NCI-H524 (cell line): ENCODE measurements at places on chromosomes 2 and 18.

- no peak for DNase-seq
These were observed 44.0 kb downstream of the TET3 start for GRCh38 chr2:74028741-74029140.

DNA sequence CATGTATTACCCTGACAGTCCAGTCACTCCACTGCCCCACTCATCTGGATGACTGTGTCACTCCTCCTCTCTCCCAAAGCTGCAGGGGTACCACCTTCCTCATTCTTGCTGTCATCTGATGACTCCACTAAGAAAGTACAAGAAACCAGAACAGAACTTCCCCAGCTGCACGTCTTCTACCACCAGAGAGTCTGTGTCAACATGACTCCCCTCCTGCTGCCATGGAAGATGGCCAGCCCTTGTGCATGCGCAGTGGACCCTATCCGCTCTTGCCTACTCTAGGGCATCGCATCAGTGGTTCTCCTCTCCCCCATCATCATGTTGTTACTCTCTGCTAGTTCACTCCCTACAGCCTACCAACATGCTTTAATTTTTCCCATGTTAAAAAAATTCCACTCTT lies 14.5 kb upstream of the ST8SIA3 start:
- DNase-seq: no peak

DNA sequence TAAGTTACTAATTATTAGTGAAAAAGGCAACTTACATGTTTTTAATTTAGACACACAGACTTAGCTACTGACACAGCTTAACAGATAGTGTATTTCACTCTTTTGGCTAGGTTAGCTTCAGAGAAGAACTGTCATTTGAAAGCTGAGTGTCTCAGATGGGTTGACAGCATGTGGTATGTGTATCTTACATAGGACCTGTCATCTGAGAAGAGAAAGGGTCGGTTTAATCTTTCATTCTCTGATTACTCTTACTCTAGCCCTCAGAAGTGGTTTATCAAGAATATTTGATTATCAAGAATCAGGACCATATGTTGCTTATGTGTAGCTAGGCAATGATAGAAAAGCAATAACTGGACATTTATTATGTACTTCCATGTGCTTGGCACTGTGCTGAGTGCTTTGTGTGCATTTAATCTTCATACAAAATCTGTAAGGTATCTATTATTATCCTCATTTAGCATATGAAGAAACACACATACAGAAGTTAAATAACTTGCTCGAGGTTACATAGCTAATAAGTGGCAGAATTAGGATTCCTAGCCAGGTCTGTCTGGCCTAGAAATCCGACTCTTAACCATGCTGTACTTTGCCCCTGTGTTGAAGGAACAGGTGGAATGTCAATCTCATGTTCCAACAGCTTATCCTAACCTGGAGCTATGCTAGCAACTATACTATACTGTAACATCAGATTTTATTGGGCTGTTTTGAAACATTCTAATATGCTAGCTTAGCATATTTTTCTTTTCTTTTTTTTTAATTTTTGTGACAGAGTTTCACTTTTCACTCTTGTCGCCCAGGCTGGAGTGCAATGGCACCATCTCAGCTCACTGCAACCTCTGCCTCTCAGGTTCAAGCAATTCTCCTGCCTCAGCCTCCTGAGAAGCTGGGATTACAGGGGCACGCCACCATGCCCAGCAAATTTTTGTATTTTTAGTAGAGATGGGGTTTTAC lies 28.4 kb downstream of the CFLAR start:
- DNase-seq: peak; percentile 8

GRCh38 chr2:60321816-60322215 lies 231.6 kb downstream of the BCL11A start:
- DNase-seq: no peak

DNA sequence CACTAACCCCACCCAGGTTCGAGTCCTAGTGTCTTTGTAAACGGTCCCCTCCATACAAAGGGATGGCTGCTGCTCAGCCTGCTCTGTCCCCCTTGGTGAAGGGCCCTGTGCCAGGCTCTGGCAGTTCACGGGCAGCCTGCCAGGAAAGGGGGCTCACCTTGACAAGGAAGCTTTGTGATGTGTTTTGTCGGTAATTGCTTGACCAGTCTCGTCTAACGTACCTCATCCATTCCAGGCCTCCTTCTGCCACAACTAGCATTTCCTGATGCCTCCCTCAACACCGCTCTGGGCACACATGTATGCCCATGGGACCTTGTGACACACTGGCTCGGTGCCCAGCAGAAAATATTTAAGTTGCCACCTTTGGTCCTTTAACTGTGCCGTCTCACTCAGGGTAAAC lies 171.9 kb downstream of the KLHL29 start:
- DNase-seq: no peak

DNA sequence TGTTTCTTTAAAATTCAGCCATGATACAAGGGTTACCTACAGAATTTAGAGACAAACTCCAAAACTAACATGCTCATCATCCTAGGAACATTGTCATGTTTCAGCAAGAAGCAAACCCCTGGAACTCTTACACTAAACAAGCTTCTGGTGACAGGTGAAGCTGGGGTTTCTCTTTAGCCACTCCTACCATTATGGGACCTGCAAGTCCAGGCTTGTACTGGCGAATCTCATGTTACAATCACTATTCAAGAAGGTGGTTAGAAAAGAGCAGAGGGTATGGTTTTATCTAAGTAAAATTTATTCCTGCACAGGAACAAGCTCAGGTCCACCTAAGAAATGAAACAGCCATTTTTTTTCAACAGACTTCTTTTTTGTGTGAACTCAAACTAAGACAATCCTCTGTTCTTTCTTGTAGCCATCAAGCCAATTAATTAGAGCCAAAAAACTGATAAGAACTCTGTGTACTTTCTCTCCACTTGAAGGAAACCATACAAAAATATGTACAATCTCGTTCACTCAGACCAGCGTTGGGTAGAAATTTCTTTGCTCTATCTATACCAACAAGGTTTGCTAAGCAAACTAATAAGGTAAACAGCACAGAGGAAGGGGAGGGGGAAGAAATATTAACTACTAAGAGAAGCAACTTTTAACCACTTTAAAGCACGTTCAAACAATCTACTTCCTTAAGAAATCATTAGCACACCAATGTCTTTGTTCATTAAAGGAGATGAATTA lies 63.3 kb upstream of the NEDD4L start:
- DNase-seq: peak; percentile 56

GRCh38 chr2:150672311-150672710 lies 184.8 kb upstream of the RND3 start:
- no peak for DNase-seq

DNA sequence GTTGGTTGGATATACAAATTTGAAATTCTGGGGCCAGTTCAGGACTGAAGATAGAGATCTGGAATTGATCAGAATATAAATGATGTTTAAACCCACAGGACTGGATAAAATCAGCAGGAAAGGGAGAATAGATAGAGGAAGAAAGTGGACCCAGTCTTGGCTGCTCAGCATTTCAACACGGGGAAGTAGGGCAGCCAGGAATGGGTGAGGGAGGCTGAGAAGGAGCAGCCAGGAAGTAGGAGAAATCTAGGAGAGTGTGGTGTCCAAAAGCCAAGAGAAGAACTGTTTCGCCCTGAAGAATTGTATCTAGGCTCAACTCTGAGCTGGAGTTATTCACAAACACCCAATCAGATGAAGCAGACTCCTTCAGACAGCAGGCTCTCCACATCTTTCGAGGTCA lies 197.9 kb downstream of the CDCA7 start:
- no peak for DNase-seq

DNA sequence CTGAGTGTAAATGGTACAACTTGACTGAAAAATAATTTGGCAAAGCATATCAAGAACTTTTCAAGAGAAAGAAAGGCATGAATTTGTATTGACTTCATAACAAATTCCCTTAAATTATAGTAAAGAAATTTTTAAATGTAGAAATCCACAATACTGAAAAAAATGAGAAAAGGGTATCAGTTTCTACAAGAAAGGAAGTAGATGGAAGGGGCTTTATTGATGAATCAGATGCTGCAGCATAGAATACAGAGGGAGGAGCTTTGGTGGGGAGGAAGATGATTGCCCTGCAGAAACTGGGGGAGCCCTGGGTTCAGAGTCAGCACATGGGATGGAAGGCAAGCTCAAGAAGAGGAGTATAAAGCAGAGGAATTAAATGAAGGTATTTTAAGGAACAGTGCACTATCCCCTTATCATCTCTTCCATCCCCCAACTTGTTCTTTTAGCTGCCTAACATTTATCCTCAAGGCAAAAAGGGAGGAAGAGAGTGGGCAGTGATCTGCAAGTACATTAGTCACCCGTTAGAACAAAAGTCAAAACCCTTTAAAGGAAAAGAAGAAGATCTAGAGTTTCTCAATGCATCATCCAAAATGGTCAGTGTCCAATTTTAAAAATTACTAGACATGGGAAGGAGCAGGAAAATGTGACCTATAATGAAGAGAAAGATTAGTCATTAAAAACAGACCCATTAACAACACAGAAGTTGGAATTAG lies 77.7 kb downstream of the KCTD18 start:
- no peak for DNase-seq

GRCh38 chr2:121030523-121030922 lies 254.5 kb downstream of the TFCP2L1 start:
- no peak for DNase-seq

DNA sequence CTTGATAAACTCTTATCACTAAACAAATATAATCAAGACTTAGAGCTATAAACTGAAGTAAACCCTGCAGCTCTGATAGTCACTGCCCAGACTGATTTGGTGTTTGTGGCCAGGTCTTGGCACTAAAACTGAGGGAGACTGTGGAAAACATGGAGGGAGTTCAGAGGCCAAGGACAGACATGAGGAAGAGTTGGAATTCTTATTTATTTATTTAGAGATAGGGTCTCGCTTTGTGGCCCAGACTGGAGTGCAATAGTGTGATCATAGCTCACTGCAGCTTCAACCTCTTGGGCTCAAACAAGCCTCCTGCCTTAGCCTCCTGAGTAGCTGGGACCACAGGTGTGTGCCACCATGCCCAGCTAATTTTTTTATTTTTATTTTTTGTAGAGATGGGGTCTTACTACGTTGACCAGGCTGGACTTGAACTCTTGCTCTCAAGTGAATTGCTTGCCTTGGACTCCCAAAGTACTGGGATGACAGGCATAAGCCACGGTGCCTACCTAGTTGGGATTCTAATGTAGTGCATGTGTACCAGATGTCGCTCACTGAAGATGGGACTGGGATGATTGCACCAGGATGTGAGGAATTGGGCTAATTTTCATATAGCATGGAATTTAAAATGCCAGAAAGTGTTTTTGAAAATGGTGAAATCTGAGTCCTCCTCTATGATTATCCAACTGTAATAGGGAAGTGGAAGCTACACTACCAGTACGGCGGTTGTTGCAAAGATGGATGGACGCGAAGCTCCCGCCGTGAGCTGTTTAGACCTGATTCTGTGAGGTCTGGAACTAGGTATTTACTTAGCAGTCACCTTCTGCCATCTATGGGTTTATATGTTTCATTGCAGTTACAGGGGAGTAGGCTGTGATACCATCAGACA lies 52.7 kb upstream of the CTLA4 start:
- DNase-seq: peak; percentile 49

- no peak for DNase-seq
These were observed 18.7 kb upstream of the DYTN start for GRCh38 chr2:206736935-206737334.

- DNase-seq: no peak
These were observed 519 bp downstream of the TEX261 start for GRCh38 chr2:70994009-70994698.

DNA sequence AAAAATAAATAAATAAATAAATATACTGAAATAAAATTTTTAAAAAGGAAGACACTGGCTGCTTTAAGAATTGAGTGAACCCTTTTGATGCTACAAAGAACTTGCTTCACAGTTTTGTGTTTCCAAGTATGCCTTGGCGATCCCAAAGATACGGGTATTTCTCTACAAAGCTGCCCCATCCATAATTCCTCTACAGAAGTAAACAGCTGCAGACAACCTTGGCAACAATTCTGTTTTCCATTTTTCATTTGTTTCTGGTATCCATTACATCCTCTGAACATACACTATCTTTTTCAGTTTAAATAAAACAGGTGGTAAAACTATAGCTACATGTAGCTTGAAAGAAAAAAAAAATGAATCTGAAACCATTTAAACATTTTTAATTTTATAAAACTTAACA lies 552.8 kb upstream of the KLHL29 start:
- DNase-seq: no peak

- DNase-seq: no peak
These were observed 138.0 kb downstream of the AGPS start for GRCh38 chr2:177530561-177530960.

- no peak for DNase-seq
These were observed 8.0 kb downstream of the TNS1 start for GRCh38 chr2:217994776-217995274.

GRCh38 chr18:49976795-49977560 lies 163.6 kb upstream of the ACAA2 start:
- peak; percentile 81 for DNase-seq

GRCh38 chr2:151287513-151288250 lies 1.8 kb downstream of the NMI start:
- DNase-seq: no peak

DNA sequence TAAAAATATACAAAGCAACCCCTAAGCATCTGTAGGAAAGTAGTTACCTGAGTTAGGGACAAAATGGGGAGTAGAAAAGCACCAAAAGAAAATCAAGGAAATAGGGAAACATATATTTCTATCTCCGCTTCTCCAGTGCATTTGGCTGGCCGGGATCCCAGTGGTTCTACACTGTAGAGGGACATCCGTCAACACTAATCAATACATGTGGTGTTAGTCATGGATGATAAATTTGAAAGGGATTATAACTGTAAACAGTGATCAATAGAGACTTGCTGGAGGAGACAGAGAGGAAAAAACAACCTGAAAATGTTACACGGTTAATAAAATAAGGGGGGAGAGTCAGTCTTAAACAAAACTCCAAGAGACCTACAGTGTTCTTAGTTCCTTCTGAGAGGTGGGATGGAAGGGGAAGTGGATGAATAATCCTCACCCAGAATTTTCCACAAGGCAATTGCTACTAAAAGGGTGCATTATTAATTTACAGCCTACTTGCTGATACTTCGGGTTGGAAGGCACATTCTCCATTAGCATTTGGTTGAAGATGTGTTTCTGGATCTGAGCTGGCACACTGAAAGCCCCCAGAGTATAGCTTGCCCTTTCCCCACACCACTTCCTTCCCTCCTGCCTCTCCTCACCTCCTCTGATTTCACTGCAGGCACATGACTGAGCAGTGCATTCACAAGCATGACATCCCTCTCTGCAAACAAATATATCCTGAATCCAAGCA lies 530.0 kb downstream of the BCL11A start:
- DNase-seq: no peak

GRCh38 chr2:109242654-109243331 lies 113.8 kb downstream of the SH3RF3 start:
- DNase-seq: no peak

GRCh38 chr2:99802734-99803133 lies 312.9 kb upstream of the REV1 start:
- no peak for DNase-seq
